ENCODE measurements at places on chromosomes 2 and 18. TPM values are rescaled to one million over a fixed set of nuclear protein-coding genes. Genes with fewer than 3 reads are reported as not detected.

Gene AQP12A
- not detected for total RNA-seq

Gene DNAJC10
- total RNA-seq = 71.6 TPM

Gene TMEM182
- total RNA-seq = 126 TPM

Gene ZNF516
- total RNA-seq = 15.7 TPM

Gene NETO1
- total RNA-seq = not detected

Gene FOXD4L1
- 0.21 TPM for total RNA-seq

Gene RAB17
- 2.3 TPM for total RNA-seq

Gene FRZB
- 5.3 TPM for total RNA-seq

- DNase-seq = no peak
Measured at GRCh38 chr2:99794414-99794813, 304.6 kb upstream of the REV1 start.

GRCh38 chr18:73636355-73636754, 511.3 kb downstream of the FBXO15 start:
- peak; percentile 21 for DNase-seq

- DNase-seq = no peak
Measured at GRCh38 chr2:107932979-107933378, 53.3 kb upstream of the SLC5A7 start.

DNA sequence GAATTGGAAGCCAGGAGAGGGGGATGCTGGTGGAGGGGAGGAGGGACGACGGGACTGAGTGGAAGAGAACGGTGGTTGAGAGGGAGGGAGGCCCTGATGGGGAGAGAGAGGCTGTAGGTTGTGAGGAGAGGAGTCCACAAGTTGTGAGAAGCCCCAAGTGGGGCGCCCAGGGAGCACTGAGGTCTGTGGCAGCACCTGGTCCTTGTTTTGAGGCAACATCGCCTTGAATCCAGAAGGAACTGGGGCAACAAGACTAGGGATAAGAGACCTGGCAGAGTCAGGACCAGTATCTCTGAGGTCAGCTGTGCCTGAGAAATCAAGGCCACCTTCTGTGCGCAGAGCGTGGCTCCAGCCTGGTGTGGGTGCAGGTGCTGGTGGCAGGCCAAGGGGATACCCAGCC, 1.1 kb downstream of the PRR30 start:
- no peak for DNase-seq

- DNase-seq = no peak
Measured at GRCh38 chr2:174492963-174493431, 6.2 kb upstream of the GPR155 start.

GRCh38 chr2:142415461-142415860, 284.6 kb upstream of the LRP1B start:
- DNase-seq = no peak

DNA sequence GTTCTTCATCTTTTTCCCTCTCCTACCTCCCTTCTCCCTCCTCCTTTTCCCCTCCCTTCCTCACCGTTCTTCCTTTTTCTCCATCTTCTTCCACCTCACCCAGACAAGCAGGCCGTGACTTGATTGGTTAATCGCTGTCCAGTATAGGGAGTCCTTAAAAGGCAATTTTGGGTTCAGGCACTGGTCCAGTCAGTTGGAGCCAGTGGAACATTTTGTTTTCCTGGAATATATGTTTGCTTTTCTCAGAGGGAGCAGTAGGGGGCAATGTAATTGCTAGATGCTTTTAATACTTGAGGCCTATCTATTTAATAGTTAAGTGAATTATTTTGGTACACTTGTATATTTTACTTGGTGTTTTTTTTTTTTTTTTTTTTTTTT, 15.0 kb downstream of the ELAC1 start:
- DNase-seq = no peak

DNA sequence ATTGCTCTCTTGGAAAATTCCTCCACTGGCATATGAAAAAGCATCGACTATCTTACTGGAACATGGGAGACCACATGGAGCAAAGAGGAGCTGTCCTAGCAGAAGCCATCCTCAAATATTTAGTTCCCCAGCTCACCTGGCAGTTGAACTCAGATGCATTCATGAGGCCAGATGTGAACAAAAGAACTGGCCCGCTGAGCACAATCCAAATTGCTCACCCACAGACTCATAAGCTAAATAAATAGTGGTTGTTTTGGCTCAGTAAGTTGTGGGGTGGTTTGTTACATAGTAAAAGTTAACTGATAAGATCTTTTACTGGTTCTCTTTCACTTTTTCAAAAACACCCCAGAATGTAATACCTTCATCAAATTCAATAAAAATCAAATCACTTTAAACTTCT, 108.6 kb upstream of the CWC22 start:
- no peak for DNase-seq

- DNase-seq = no peak
Measured at GRCh38 chr2:45452866-45453265, 158.2 kb downstream of the SRBD1 start.

DNA sequence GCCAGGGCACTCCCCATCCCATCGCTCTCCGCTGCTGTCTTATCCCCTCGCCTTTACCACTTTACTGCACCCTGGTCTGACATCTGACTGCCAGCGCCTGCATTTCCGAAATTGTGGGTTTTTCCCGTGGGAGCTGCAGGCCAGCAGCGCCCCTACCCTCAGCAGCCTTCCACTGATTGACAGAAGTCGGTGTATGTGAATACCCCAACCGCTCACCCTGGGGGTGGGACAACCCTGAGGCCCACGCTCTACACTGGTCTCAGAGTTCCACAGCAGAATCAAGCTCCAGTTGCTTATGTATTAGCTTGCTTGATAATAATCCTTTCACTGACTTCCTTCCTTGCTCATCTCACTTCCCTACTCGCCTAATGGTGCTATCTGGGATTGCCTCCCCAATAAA, 62.0 kb downstream of the POLE4 start:
- no peak for DNase-seq

DNA sequence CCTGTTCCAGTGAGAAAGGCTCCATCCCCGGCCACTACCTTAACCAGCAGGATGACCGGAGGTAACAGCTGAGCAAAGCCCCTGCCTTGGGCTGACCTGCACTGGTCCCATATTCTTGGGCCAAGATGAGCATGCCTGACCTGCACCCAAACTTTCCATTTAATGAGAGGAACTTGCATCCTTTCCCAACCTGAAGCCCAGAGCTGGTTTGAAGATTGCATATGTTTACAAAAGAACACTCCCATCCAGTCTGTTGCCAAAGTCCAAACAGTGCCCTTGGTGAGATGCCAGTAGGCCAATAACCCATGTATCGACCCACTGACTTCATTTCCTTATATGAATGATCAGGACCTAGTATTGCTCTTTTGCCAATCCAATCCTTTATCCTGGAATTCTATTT, 5.5 kb upstream of the NPAS2 start:
- DNase-seq = no peak

- DNase-seq = no peak
Measured at GRCh38 chr2:126704434-126705160, 48.6 kb downstream of the GYPC start.

DNA sequence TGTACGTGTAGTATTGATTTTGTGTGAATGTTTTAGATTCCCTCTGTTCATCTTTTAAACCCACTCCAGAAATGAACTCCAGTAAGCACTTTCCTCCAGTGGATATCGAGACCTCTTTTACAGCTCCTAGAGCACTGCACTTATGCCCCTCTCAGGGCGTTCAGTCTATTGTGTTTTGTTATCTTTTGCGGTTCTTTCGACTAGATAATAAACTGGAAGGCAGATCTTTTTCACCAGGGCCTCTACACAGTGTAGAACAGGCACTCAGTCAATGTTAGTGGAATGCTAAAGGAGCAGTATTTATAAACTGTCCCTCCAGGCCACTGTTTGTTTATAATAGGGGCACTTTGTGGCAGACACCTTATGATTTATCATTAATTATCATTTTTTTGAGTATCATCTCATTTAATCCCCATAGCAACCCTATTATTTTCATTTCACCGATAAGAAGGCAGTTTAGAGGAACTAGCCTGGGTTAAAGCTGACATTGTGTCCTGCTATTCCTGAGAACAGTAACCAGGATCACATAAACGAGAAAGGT, 742 bp upstream of the SOS1 start:
- no peak for DNase-seq

DNA sequence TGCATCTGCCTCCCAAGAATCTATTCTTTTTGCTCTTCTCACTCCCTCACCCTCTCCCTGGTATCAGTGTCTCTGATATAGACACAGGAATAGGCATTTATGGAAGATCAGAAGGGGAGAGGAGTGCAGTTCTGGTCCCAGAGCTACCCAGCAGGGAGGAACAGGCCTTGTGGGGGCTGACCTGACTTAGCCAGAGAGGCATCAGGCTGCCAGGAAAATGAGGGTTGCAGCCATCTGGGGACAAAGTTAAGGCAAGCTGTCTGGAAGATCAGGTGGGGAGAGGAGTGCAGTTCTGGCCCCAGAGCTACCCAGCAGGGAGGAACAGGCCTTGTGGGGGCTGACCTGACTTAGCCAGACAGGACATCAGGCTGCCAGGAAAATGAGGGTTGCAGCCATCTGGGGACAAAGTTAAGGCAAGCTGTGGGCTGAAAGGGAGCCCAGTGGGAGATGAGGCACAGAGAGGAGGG, 69.9 kb upstream of the HK2 start:
- DNase-seq = no peak

DNA sequence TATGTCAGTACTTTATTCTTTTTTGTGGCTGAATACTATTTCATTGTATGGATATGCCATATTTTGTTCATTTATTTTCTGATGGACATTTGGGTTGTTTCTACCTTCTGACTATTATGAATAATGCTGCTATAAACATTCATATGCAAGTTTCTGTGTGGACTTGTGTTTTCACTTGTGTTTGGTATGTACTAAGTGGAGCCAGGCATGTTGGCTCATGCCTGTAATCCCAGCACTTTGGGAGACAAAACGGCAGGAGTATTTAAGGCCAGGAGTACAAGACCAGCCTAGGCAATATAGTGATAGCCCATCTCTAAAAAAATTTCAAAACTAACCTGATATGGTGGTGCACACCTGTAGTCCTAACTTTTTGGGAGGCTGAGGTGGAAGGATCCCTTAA, 23.3 kb downstream of the MARCHF7 start:
- DNase-seq = no peak

- no peak for DNase-seq
Measured at GRCh38 chr18:11948852-11949523, 32.3 kb upstream of the IMPA2 start.

DNA sequence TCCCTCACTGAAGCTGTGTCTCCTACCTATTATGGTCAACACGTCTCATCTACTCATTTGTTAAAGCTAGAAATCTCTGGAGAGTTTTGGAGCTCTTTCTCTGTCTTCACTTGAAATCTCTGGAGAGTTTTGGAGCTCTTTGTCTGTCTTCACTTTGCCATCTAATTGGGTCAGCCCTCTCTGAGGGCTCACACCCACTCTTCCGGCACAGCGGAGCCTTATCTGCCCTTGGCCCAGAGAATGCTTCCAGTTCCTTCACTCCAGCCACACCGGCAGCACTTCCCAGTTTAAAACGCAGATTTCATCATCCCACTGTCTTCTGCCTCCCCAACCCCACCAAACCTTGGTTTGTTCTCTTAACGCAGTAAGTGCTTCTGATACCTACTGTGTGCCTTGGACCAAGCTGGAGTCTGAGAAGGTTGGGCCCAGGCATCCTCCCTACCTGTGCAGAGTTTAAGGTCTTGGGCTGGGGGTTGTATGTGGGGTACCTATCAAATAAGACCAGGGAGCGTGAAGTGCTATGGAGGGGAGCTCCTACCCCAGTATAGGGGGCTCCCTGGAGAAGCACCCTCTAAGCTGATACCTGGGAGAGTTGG, 5.0 kb downstream of the HPCAL1 start:
- no peak for DNase-seq

- DNase-seq = no peak
Measured at GRCh38 chr2:109720380-109721106, 73.6 kb upstream of the RGPD5 start.

DNA sequence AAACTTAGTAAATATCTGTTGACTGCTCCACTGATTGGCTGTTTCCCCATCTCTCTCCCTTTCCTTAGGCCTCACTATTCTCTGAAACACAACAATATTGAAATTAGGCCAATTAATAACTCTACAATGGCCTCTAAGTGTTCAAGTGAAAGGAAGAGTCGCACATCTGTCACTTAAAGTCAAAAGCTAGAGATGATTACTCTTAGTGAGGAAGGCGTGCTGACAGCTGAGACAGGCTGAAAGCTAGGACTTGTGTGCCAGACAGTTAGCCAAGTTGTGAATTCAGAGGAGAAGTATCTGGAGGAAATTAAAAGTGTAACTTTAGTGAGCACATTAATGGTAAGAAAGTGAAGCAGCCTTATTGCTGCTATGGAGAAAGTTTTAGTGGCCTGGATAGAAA, 48.4 kb downstream of the PLEK start:
- DNase-seq = no peak

DNA sequence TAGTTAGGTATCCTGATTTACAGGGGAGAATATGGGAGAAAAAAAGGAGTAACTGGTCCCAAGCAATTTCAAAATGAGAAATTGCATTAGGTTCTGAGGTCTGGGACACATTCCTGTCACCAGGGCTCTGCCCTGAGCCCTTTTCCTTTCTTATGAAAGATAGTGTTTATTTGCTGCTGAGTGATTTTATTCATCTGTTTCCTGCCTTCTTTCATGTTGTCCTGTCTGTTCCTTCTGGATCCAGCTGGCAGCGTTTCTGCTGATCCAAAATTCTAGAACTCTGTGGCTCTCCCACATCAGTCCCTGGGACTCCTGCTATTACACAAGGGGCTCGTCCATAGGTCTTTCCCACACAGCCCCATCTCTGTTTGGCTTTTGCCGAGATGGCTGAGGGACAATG, 519.1 kb upstream of the SALL3 start:
- DNase-seq = no peak

GRCh38 chr2:467892-468647, 180.2 kb upstream of the ALKAL2 start:
- DNase-seq = no peak

DNA sequence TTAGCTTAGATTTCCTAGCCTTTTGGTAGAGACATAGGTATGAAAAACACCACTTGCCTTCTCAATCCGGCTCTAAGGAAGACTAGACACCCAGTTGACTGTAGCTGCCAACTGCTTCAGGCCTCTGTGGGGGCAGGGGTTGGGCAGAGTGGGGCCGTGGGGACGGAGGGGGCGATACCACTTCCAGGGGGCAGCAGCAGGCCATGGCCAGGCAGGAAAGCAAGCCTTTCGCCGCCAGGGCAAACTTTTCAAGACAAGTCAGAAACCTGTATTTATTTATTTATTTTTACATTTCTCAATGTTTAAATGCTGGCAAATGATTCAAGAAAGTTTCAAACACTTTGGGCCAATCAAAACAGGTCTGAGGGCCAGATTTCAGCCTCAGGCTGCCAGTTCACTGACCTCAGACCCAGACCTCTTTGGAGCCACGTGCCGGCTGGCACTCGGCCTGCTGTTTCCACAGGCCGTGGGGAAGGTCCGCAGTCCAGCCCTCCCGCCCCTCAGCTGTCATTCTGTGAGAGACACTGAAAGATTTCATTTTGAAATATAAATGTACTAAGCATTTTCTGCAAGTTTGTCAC, 63.8 kb downstream of the MEX3C start:
- DNase-seq = peak; percentile 45
